ENCODE measurements at places on chromosomes 4 and X.

- DNase-seq: no peak
Observed at GRCh38 chr4:102696758-102697157, 64.0 kb downstream of the MANBA start.

DNA sequence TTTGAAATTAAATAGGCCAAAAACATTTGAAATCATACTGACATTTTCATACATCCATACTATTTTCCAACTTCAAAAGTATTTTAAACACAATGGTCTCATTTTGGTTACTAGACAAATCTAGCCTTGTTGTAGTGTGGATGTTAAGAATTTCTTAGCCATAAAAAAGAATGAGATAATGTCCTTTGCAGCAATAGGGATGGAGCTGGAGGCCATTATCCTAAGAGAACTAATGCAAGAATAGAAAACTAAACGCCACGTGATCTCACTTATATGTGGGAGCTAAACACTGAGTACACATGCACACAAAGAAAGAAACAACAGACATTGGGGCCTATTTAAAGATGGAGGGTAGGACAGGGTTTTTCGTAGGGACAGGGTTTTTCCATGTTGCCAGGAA lies 153.8 kb downstream of the CCSER1 start:
- no peak for DNase-seq

- DNase-seq: no peak
Observed at GRCh38 chrX:149720021-149720689, 8.3 kb downstream of the MAGEA11 start.

- DNase-seq: no peak
Observed at GRCh38 chr4:77149789-77150188, 7.2 kb upstream of the CCNG2 start.

GRCh38 chrX:11733614-11734013 lies 24.4 kb upstream of the MSL3 start:
- DNase-seq: no peak

GRCh38 chr4:67915400-67915966 lies 31.7 kb upstream of the TMPRSS11D start:
- DNase-seq: no peak

GRCh38 chr4:185716141-185716551 lies 95.8 kb downstream of the SORBS2 start:
- DNase-seq: no peak

- no peak for DNase-seq
Observed at GRCh38 chr4:119106036-119107000, 29.3 kb upstream of the MYOZ2 start.

DNA sequence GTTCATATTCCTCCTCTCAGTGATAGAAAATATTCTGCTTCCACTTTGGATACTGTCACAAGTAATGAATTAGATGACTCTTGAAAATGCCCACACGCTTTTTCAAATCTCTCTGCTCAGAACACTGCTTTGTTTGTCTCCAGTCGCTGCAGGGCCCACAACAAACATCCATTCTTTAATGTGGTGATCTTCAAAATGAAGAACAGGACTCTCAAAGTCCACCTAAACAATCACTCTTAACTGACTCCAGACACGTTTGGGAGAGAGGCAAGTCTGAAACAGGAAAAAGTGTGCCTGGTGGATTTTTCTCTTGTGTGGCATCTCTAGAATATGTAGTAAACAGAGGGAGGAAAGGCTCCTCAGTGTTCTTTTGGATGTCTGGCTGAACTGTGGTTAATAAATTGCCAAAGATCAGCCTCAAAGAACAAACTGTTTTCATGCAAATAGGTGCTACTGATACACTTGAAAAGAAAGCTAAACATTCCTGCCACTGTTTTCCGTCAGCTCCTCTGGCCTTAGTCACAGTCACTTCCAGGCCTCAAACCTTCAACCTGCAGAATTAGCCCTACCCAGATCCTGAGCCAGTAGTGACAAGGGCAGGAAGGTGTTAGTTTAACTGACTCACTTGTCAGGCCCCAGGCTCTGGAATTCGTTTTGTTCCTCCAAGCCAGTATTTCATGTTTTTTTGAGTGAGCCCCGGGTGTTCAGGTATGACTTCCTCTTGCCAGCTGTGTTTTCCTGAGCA lies 259.6 kb upstream of the GPC4 start:
- DNase-seq: no peak

GRCh38 chr4:182272151-182272550 lies 28.9 kb downstream of the TENM3 start:
- DNase-seq: no peak

DNA sequence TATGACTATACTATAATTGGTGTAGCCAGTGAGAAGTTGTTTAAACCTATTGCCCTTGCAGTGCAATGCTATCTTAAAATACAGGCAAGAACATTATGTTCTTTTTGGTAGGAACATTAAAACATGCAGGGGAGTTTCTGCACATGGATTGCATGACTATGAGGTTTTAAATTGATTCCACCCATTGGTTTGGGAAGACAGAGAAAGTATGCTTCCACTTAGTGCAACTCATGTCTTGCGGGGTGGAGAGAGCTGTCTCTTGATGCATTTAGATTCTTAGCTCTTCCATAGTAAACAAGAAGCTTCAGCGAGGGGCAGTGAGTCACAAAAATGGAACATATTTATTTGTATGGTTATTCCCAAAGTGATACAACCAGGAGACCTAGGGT lies 39.5 kb upstream of the RASL11B start:
- DNase-seq: peak; percentile 82

- DNase-seq: no peak
Observed at GRCh38 chrX:22177950-22178515, 94.7 kb upstream of the CBLL2 start.

GRCh38 chrX:38102240-38102639 lies 95.9 kb downstream of the SYTL5 start:
- DNase-seq: no peak

GRCh38 chrX:103687696-103688201 lies 1.2 kb upstream of the MORF4L2 start:
- DNase-seq: peak; percentile 66

DNA sequence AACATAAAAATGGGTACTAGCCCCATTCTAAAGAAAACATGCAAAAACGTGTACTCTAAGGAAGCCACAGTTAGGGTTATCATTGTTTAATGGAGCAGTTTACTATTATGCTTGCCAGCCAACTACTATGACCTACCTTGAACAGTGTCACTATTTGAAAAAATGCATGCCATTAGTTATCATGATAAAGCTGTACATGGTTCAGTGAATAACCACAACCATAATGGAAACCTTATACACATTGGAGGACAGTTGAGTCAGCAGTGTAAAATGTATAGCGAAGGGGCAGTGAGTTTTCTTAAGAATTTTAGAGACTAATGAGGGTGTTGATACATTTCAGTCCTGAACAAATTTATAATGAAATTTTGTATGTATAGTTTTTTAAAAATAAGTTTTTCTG lies 381.9 kb downstream of the GRXCR1 start:
- DNase-seq: no peak

DNA sequence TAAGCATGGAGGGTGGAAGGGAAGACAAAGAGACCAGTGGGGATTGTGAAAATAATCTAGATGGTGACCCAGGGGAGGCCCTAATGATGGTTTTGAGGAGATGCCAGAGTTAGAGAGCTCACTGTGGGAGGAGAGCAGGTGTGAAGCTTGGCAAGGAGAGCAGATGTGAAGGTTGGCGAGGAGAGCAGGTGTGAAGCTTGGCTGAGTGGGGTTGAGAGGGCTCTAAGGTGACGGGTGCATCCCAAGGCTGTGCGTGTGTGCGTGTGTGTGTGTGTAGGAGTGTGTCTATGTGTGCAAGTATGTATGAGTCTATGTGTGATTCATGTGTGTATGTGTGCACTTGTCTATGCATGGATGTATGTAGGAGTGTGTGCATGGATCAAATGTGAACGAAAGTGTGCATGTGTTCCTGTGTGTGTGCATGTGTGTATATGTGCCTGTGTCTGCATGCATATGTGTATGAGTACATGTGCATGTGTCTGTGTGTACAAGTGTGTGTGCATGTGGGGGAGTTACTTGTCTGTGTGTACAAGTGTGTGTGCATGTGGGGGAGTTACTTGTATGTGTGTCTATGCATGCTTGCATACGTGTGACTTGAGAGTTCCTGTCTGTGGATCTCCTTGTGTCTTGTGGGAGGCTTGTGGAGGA lies 72.0 kb downstream of the EVC start:
- no peak for DNase-seq

DNA sequence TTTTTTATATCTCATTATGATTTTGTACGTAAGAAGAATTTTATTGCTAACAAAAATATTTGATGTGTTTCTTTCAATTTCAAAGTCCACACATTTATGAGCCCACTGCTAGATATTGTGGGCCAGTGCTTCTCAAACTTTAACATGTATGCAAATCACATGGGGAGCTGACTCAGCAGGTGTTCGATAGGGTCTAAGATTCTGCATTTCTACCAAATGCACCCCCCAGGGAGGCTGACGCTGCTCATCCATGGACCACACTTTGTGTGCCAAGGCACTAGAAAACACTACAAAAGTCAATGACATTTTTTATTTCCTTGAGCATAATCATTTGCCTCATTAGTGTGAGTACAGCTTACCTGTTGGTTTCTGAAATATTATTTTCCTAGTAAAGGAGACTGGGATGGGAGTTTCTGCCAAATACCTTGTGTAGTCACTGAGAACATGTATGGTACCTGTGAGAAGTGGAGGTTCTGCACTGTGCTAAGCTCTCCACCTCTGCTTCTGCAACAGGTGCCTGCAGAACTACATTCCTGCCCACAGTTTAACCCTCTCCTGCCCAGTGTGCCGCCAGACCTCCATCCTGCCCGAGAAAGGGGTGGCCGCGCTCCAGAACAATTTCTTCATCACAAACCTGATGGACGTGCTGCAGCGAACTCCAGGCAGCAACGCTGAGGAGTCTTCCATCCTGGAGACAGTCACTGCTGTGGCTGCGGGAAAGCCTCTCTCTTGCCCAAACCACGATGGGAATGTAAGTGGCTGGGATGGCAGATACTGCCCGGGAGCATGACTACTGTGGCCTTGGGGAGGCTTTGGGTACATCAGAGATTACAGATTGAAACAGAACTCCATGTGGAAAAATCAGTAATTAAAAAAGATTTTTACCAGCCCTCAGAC lies 68.9 kb upstream of the MND1 start:
- no peak for DNase-seq

GRCh38 chr4:183106839-183107238 lies 7.8 kb downstream of the WWC2 start:
- DNase-seq: peak; percentile 10

GRCh38 chr4:54322818-54323417 lies 93.8 kb downstream of the PDGFRA start:
- DNase-seq: peak; percentile 24

DNA sequence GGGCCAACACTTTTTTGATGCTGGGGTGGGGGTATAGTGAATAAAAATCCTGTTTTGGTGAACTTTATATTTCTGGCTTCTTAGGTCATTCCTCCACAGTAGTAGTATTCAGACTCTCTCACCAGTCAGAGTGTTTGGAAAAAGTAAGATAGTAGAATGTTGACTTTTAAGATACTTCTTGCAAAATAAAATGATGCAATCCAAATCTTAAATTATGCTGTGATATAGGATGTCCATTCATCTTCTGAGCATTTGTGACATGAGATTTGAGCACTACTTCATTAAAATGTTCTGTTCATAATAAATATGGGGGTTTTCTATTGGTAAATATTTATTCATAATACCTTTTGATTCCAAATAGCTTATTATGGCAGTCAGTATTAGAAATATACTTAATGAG lies 70.1 kb downstream of the BMP2K start:
- no peak for DNase-seq

DNA sequence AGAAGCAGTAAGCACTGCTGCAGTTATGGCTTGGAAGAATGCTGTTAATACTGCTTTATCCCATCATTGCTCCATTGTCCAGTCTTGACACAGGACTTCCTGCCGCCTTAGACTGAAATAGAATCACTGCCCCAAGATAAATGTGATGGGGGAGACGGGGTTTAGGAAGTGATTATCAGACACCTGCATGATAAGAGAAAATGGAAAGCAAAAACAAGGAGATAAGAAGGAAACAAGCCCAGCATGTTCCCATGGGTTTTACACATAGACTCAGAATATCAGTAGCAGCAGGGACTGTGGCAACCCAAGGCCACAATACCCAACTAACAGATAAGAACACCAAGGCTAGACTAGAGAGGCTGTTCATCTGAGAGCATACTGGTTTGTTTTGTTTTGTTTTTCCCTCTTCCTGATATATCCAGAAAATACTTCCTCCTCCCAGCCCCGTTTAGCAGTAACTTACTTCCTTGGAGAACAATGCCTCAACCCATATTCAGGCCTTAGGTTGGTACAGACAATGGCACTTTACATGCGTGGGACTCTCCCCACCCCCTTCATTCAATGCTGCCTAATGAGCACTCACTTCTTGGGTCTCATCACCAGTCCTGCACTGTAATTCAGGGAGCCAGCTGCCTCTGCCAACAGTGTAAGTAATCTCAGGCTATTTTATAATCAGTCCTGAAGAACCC lies 232.6 kb downstream of the CBR4 start:
- DNase-seq: no peak

DNA sequence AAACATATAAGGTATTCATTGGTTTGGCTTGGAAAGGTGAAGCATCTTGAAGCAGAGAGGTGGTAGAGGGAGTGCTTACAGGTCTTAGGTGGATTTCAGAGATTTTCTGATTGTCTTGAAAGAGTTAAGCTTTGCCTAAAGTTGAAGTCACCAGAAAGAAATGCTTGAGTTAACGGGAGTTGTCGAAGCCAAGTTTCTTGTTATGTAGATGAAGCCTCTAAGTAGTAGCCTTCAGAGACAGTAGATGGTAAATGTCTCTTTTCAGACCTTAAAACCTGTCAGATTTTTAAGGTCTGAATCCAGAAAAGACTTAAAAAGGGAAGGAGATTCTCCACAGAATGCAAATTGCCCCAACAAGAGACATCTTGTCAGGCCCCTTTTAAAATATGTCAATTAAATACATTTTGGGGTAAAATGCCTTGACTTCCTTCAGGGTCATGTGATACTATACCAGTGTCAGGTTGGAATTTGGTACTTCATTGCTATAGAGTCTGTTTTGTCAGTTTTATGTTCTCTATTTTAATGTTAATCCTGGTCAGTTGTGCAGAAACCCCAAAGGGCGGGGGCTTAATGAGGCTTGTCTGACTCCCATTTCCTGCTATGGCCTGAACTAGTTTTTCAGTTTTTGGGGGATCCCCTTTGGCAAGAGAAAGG lies 81.0 kb downstream of the PCDH18 start:
- DNase-seq: no peak

- no peak for DNase-seq
Observed at GRCh38 chrX:74274516-74274915, 29.5 kb upstream of the ZCCHC13 start.

DNA sequence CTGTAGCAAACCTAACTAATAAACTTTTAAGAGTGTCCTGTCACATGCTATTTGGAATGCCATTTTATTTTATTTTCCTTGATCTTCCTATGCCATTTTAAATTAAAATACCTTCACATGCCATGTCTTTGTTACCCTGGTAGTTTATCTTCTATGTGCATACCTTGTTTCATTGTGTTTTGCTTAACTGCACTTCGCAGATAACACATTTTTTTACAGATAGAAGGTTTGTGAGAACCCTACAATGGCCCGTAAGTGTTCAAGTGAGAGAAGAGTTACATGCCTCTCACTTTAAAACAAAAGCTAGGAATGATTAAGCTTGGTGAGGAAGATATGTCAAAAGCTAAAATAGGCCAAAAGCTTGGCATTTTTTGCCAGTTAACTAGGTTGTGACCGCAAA lies 744.1 kb downstream of the STIM2 start:
- DNase-seq: no peak
